ENCODE measurements at places on chromosomes 13 and 19.

DNA sequence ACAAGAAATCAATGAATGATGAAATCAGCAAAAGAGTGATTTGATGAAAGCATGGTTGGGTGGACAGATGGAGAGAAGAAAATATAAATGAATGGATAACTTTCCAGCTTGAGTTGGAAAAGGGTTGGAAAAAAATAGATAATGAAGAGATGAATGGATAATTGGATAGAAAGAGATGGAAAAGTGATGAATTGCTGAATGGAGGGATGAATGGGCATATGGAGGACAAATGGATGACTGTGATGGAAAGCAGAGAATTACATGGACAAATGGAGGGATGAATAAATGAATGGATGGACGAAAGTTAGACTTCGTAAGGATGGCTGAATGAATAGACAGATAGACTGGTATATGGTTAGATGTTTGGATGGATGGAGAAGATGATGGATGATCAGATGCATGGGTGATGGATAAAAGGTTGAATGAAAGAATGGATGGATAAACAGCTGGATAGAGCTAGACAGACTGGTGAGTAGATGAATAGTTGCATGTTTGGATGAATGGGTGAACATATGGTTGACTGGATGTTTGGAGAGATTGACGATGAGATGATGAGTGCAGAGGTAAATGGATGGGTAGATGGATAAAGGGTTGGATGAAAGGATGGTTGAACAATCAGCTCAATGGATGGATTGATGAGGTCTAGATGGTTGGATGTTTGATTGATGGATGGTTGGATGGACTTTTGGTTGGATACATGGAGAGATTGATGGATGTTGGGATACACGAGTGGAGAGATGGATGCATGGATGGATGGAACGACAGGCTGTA is 11.8 kb downstream of the LGALS7B start:
- no peak for DNase-seq

DNA sequence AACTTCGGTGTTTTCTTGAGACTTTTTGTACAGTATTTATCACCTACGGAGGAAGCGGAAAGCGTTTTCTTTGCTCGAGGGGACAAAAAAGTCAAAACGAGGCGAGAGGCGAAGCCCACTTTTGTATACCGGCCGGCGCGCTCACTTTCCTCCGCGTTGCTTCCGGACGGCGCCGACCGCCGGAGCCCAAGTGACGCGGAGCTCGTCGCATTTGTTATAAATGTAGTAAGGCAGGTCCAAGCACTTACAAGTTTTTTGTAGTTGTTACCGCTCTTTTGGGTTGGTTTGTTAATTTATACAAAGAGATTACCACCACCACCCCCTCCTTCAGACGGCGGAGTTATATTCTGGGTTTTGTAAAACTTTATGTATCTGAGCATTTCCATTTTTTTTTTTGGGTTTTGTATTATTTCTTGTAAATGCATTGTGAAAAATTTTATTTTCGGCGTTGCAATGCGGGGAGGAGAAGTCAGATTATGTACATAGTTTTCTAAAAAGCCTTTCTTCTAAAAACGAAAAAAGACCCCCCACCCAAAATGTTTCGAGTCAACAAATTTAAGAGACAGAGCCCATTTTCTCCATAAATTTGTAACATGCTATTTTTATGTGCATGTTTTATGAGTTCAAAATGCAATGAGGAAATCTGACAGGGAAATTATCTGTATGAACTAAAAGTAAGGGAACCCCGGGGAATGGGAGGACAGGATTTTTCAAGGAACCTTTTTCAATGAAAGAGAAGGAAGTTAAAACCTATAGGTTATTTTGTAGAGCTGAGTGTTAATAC is 2.3 kb downstream of the SOX1 start:
- DNase-seq: no peak

DNA sequence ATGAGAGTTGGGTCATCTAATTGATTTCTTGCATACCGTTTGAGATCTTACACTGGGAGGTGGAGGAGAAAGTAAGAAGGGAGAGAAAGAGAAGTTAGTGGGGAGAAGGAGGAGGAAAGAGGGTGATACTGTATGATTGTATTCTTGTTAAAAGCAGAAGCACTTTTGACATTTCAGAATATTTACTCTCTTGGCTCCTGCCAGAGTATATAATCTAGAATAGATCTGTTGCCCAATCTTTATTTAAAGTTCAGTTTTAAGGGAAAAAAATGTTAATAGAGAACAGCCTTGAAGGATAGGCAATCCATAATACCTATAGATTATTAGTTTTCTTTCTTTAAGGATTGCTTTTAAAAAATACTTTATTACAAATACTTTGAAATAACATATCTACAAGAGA is 41.5 kb downstream of the PDS5B start:
- DNase-seq: no peak

DNA sequence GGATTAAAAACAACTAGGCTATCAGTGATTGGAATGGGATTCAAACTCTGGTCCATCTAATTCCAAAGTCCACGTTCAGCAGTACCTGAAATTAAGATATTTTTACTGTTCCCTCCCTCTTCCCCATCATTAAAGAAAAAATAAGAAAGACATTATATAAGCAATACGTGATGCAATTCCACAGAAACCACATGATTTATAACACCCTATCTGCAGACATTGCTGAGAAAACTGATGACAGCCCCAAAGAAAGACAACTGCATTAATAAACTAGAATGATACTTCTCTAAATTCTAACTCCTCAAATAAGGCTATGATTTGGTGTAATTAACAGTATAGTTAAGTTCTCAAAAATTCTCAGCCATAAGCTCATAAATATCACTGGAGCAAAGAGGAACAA is 19.1 kb downstream of the LNX2 start:
- DNase-seq: no peak

DNA sequence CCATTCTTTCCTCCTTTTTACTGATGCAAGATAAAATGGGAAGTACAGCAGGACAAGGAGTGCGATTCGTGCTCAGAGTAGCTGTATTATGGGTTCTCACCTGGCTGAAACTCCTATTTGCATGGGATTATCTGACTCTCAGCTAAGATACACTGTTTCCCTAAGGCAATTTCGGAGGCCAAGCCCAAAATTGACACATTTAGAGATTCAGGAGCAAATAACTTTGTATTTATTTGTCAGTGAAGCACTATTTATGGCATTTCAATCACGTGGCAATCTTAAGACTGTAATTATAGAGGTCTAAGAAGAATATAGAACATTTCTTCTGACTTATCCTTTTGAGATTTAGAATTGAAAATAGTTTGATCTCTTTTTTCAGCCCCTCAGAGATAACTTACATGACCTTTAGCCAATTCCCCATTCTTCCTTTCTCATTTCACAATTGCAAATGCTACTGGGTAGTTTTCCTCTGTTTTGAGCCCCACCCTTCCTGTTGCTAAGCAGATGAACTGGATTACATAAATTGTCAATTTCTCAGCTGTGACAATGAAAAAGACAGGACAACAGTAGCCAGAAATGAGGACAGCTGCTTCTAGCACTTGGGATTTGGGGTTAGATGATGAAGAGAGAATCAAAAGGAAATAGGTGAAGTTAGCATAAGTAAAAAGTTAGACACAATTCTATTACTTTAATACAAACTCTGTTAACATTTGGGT is 122.7 kb upstream of the FRY start:
- no peak for DNase-seq

GRCh38 chr13:45953082-45953481 is 99.5 kb downstream of the ZC3H13 start:
- no peak for DNase-seq

DNA sequence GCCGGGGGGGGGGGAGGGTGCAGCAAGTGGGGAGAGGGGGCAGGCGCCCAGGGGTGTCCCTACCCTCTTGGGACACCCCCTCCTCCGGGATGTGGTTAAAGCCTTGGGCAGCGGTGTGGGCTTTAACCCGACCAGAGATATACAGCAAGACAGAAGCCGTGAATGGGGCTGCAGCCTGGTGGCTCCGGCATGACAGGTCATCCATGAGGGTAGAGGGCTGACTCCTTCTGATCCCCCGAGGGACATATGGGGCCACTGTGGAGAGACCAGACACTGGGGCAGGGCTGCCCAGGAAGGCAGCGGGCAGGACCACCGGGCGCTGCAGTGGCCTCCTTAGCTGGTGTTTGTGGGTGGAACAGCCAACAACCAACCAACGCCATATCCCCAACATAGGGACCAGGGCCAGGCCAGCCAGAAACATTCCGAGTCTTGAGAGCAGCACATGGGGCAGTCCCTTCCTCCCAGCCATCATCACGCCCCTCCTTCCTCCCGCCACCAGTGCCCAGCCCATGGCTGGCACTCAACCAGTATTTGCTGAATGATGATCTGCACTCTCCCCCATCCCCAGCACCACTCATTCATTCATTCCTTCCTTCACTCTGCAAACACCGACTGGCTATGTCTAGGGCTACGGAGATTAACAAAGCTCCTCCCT is 18.2 kb downstream of the ELAVL1 start:
- DNase-seq: no peak

GRCh38 chr19:47699360-47699917 is 13.8 kb upstream of the EHD2 start:
- DNase-seq: no peak

GRCh38 chr19:44803442-44804428 is 5.2 kb upstream of the BCAM start:
- no peak for DNase-seq

GRCh38 chr13:28246891-28247290 is 108.5 kb downstream of the PAN3 start:
- no peak for DNase-seq

DNA sequence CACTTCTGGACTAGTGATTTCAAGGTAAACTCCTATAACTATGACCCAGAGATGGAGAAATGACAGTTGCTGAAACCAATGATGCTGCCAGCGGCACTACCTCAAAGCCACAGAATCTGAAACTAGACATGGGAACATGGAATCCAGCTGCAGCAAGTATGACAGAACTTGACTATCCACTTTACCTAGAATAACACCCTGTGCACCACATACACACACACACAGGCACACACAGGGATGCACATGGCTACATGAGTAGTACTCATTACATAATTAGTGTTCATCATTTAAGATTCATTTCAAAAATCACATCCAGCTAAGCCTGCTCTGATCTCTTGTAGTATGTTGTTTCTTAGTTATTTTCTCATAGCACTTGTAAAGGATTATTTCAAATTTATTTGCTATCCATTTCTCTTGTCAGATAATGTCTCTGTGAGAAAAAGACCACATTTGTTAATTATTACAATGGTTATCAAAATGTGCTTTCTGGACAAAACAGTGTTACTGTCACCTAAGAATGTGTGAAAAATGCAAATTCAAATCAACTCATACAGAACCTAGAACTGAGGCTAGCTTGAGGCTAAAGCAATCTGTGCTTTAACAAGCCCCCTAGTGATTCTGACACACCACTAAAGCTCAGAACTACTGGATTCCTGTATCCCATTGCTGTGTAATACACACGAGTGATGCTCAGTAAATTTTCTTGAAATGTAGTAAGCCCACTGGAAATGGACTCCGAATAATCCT is 59.4 kb downstream of the WTIP start:
- no peak for DNase-seq

DNA sequence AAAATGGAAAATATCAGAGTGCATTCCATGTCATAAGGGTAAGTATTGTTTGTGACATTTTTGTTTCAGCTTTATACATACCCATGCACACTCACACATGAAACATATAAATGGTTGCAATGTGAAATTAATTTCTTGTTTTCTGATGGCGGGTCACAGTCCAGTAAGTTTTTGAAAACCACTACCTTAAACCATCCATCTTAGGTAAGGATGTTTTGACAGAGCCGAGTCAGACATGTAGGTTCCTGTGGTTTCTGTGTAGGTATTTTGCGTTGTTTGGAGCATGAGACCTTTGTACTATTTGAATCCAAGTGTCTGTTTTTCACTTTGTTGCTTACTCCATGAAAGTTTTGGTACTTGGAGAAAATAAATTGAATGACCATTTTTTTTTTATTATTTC is 121.7 kb downstream of the B3GLCT start:
- DNase-seq: no peak

- no peak for DNase-seq
Measured at GRCh38 chr13:109384491-109385241, 401.7 kb downstream of the IRS2 start.

- DNase-seq: no peak
Measured at GRCh38 chr19:6970443-6970842, 50.8 kb downstream of the MBD3L2B start.

DNA sequence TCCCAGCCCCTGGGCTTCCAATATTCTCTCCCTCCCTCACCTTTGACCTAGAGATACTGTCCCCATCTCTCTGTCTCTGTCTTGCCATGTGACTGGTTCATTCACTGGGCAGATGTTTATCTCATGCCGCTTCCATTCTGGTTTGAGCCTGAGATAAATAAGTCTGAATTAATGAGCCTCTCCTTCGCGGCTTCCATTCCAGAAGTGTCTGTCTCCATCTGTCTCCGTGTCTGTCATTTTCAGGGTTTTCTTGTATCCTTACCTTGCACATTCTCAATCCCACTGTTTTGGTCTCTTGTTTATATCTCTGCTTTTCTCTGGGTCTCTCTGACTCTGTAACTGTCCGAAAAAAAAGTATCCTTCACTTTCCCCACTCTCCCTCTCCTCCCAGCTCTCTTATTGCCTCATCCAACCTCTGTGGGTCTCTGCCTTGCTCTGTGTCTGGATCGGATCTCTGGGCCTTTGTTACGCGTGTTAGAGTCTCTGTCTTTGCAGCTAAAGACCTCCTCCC is 4.3 kb downstream of the SPHK2 start:
- DNase-seq: no peak

DNA sequence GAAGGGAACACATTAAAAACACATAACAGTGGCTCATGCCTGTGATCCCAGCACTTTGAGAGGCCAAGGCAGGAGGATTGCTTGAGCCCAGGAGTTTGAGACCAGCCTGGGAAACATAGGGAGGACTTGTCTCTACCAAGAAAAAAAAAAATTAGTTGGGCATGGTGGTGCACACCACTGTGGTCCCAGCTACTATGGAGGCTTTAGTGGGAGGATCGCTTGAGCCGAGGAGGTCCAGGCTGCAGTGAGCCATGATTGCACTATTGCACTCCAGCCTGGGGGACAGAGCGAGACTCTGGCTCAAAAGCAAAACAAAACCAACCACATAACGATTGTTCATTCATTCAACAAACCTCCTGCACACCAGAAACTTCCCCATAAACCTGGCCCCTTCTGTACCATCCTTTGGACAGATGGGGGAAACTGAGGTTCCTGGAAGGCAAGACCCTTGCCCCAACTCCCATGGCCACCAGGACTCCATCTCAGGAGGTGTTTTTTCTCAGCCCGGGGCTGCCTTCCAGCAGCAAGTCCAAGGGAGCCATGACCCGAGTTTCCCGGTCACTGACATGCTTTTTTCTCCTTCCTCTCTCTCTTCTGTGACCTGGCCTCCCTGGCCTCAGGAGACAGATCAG is 4.3 kb downstream of the FOSB start:
- no peak for DNase-seq

GRCh38 chr19:43524922-43525835 is 1.8 kb downstream of the ETHE1 start:
- no peak for DNase-seq

GRCh38 chr13:86795858-86796257 is 875.3 kb upstream of the SLITRK5 start:
- no peak for DNase-seq

Measured in GOT3 (cell line).